ENCODE measurements at places on chromosomes 7 and 10.

DNA sequence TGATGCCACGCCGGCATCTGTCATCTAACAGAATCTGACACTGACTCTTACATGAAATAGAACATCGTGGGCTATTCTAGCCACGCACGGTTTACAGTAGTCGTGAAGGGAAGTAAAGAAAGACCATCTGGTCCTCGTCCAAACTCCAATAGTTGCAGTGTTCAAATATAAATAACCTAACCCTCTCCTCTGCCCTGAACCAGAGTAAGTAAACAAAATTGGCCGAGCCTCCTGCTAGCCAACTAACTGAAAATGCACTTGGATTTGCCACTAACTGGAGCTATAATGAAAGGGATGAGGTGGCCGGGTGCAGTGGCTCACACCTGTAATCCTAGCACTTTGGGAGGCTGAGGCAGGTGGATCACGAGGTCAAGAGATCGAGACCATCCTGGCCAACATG, 29.5 kb upstream of the ZC3HAV1L start:
- no peak for DNase-seq

- no peak for DNase-seq
Measured at GRCh38 chr7:132508724-132509353, 67.4 kb downstream of the PLXNA4 start.

DNA sequence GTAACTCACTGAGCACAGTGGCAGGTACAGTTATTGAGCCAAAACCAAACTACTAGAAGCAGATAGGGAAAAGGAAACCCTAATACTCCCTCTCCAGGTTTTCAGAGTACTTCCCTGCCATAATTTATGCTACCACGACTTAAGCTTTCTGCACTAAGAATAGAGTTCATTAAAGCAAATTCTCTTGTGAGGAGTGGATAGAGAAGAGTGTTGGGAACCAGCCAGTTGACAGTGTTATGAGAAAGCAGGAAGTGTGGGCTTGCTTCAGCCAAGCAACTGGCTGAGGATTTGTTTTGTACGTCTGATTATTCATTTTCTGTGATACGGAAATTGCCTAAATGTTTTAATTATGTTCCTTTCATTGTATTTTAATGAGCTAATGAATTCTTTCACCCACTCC, 280.5 kb downstream of the KIF20B start:
- DNase-seq = peak; percentile 68

DNA sequence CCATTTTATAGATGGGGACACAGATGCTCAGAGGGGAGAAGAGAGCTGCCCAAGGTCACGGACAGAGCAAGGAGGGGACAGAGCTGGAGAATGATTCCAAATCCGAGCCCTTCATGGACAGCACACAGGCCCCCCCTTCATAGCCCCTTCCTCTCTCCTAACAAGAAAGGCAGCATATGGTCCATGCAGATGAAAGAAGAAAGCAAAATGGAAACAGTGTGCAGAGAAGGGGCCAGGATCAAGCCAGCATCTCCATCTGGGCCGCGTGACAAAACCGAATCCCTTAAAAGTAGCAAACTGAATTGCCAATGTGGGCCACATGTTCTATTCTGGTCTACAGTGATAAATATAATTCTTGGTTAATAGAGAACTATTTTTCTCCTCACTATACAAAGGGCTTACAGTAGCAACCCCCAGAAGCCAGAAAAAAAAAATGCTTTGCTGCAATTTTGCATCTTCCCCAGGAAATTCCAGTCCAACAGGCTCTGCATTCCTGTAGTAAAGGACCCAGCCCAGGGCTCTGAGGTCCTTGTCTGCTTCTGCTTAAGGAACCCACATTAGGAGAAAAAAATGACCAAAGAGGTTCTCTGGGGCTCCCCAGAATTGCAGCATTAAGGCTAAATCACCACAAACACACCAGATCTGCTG, 7.8 kb downstream of the CPXM2 start:
- DNase-seq = no peak

GRCh38 chr7:47446871-47447466, 134.9 kb downstream of the TNS3 start:
- DNase-seq = no peak

DNA sequence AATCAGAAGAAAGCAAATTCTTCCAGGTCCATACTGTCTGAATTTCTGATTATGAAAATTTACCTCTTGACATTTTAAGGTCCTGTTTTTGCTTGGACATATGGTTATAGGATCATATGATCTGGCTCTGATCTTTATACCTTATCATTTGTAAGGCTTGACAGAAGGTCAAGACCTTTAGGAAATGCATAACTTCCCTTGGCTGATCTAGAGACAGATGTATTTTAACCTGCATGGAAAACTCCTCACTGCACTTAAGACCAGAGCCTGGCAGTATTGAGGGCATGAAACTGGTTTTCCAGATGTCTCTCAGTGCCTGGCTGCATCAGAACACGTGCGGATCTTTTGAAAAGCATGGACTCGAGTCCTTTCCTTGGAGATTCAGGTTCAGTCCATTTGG, 55.9 kb downstream of the TRRAP start:
- no peak for DNase-seq

GRCh38 chr7:157673573-157673972, 336.8 kb downstream of the DNAJB6 start:
- DNase-seq = no peak

DNA sequence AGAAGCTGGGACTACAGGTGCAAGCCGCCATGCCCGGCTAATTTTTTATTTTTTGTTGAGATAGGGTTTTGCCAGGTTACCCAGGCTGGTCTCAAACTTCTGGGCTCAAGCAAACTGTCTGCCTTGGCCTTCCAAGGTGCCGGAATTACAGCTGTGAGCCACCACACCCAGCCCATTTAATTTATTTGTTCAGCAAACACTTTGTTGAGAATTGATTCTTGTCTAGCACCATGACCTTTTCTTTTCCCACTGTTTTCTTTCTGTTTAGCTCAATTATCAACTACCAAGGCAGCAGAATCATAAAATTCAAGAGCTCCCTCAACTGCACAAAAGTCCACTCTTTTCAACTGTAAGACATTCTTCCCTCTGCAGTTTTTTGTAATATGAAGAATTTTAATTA, 47.8 kb upstream of the PARD3 start:
- no peak for DNase-seq

DNA sequence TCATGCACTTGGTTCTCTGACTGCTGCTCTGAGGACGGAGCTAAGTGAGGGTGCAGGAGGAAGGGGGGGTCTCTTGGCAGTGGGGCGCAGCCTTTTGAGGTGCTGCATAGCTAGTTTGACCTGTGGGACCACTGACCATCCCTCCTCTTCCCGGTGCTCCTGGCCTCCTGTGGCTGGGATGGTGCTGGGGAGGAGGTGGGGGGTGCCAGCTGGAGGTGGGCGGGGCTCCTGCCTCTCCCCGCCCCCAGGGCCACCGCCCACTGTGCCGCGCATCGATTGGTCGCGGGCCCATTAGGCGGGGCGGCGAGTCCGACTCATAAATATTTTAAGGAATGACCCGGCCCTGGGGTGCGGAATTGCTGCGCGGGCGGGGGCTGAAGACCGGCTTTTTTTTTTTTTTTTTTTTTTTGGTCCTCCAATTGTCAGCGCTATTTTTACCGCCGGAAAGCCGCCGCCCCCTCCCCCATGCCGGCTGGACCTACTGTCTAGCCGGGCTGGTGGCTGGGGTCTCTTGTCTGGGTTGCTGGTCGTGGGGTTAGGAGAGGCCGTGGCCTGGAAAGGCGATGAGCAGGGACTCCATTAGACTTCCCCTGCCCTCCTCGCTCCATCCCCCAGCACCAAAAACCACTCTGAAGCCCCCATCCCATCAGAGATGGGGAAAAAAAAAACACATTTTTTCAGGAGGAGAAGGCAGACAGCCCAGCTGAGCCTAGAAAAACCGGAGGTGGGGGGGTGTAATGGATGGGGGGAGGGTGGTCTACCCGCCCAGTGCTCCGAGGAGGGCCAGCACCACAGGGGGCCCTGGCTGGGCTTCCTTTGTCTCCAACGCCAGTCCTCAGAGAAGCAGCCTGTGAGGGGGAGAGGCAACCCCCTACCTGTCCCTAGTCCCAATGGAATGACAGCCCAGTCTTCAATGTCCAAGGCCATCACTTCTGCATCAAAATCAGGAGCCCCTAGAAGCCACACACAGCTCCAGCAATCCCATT, 6.4 kb downstream of the SH2B2 start:
- DNase-seq = no peak

DNA sequence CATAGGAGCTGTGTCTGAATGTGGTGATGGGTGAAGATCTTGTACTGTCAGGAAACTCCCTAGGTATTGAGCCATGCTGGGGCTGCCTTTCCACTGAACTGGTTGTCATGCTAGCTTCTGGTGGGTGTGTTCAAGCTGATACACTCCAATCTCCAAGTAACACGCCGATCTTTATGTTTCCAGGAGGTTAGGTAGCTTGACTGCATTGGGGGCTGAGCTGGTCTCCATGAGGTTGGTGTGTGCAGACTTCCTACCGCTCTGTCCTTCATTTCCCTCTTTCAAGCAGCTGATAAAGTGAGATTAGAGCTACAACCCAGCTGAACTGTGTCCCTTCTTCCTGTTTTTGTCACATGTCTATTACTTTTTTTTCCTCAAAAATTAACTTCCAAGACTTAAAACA, 265.5 kb downstream of the ANKRD30A start:
- peak; percentile 58 for DNase-seq

GRCh38 chr7:30464231-30464671, 14.3 kb downstream of the NOD1 start:
- DNase-seq = peak; percentile 43

GRCh38 chr10:44882166-44882720, 28.9 kb upstream of the TMEM72 start:
- no peak for DNase-seq

DNA sequence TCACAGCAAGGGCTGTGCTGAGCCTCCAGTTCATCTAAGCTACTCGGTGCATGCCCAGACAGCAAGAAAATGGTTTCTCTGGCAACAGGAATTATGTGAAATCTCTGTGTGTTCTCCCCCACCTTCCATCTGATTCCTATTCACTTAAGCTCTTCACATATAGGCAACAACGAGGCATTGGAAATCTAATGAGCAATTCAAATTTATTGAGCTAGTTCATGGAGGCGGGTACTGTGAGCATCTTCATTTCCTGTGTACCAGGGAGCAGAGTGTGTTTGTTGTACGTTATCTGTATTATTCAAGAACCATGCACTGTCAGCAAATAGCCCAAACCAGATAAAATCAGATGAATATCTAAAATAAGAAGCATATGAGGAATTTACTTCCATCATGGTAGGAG, 739.1 kb downstream of the MAGI2 start:
- DNase-seq = no peak

GRCh38 chr10:74612195-74612594, 214.2 kb upstream of the KAT6B start:
- no peak for DNase-seq

DNA sequence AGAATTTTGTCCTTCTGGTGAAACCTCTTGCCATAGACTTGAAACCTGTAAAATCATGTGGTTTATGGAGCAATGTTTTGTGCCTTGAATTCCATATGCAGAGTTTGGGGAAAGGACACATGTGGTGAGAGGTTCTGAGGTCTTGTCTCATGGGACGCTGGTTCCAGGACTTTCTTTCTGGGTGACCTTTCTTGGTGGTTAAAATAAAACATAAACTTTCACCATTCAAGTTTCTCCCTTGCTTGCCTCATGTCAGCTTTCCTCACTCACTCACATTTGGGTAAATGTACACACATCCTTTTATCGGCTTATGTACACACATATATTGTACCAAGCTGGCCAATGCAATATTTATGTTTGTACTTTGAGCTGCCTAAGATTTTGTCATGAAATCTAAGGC, 144.9 kb upstream of the CELF2 start:
- no peak for DNase-seq

DNA sequence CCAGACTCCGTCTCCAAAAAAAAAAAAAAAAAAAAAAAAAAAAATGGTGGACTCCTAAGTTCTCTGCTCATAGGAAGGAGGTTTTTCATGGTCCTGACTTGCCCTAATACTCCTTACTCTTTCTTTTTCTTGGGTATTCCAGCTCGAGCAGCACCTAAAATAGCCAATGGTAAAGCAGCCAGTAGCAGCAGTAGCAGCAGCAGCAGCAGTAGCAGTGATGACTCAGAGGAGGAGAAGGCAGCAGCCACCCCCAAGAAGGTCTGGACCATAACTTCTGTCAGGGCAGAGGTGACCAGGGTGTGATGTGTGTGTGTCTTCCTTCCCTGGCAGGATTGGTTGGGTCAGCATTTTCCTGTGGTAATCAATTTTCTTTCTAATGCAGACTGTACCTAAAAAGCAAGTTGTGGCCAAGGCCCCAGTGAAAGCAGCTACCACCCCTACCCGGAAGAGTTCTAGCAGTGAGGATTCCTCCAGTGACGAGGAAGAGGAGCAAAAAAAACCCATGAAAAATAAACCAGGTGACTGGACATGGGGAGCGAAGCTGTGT, 6.9 kb downstream of the NOLC1 start:
- no peak for DNase-seq

- no peak for DNase-seq
Measured at GRCh38 chr10:127067542-127068194, 128.7 kb downstream of the INSYN2A start.

- no peak for DNase-seq
Measured at GRCh38 chr7:79212334-79212733, 241.1 kb downstream of the MAGI2 start.

DNA sequence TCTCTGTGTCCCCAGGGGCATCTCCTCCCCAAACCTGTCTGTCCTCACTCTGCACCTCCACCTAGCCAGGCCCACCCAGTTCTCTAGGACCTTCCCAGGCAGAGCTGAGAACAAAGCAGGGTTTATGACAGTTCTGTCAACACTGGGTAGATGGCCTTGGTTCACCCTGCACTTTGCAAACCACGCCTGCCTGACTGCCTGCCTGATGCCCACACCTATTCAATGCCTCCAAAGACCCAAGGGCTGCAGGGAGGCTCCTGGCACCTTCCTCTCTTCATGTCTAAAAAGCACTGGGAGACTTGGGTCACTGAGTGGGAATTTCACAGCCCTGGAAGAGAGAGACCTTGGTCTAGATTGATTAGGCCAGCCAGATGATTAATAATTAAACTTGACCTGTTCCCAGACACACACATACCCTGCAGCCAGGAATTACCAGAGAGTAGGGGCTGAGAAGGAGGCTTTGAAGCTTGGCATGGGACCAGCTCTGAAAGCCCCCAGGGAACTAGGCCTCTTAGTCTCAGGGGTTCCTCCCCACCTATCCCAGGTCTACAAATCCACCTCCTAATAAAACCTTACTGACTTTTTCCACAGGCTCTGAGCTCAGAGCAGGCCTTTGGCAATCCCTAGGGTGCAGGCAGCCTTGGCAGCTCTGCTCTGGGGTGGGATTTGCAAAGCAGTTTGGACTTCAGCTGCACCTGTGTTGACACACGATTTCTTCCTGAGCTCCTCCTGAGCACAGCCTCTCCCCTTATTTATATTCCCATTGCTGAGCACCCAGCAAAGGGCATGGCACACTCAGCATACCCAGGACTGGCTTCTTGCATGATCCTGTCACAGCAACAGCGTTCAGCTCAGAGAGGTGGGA, 25.7 kb upstream of the PDCD4 start:
- DNase-seq = no peak

DNA sequence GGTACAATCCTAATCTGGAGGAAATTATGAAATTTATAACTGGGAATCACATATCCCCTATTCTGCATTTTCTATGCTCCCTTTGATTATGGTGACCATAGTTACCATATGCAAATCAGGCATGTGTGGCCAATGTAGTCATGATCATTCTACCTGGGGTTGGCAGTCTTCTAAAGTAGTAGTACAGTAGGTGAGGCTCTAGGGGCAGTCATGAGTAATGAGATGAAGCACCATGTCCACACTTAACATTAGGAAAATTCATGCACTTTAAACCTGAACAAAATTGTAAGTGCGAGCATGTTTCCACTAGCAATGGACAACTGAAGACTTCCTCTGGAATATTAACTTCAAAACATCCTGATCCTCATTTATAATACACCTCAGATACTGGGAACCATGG, 545.9 kb downstream of the SUGCT start:
- DNase-seq = peak; percentile 75

GRCh38 chr10:103682631-103683030, 172.7 kb downstream of the SH3PXD2A start:
- DNase-seq = no peak

All from Kasumi-1 (cell line).